ENCODE measurements at places on chromosomes 4 and X.
A peak's percentile ranks its signal among the peaks of the same experiment; 100 is the strongest.

- ATAC-seq: no peak
Observed at GRCh38 chr4:57575426-57575825, 465.2 kb upstream of the IGFBP7 start.

DNA sequence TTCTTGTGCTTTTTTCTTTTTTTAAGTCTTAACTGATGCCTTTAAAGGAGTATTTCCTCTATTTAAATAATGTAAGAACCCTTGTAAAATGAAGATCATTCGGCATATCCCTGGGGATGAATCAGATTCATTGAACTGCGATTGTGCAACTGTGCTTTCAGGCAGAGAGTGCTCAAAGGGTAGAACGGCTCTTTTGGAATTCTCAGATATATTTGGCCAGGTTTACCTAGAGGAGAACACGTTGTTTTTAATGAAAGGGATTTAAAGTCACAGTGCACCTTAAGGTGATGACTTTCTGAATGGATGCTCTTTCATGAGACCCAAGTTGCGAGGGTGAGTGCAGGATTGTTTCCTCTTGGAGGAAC is 51.6 kb upstream of the ELOVL6 start:
- no peak for ATAC-seq

- ATAC-seq: no peak
Observed at GRCh38 chr4:170652571-170652970, 562.8 kb upstream of the AADAT start.

DNA sequence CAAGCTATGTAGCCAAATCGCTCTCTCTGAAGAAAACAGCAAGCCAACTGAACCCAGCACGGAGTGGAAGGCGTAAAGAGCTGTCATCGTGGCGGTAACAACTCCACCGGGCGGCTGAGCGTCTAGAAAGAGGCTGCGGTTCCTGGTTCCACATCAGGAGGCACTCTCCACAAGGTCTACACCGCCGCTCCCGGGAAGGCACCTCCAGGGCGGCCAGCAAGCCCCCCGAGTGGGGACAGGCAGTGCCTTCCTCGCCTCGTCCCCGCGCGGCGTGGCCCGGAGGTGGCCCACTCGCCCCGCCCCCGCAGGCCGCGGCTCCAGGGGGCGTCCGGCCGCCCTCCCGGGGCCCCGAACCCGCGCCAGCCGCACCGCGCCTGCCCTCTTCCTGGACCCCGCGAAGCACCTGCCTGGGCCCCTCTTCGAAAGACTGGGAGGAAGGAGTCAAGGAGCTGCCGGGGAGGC is 755 bp downstream of the KLHL8 start:
- peak; percentile 63 for ATAC-seq

GRCh38 chrX:150752124-150752523 is 58.9 kb downstream of the MTMR1 start:
- ATAC-seq: no peak

GRCh38 chrX:10591363-10592335 is 28.7 kb downstream of the MID1 start:
- no peak for ATAC-seq

GRCh38 chr4:77047037-77047436 is 28.8 kb downstream of the CCNI start:
- ATAC-seq: no peak

GRCh38 chr4:109294468-109295020 is 7.9 kb downstream of the COL25A1 start:
- no peak for ATAC-seq

DNA sequence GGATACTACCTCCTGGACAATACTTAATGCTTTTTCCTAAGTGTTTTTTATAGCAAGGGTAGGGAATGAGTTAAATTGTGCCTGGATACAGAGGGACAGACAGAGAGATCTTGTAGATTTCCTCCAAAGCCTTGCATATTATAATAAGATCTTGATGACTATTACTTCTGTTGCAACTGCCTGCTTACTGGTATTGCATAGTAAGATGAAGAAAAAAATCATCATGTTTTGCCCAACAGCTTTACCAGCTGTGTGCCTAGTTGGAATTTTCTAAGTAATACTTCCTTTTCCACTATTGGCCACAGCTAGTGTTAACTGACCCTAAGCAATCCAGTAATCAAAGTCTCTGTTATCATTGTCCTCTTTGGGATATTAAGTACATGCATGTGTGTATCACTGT is 139.0 kb downstream of the DCK start:
- ATAC-seq: no peak

GRCh38 chrX:154014429-154015380 is 5.0 kb downstream of the IRAK1 start:
- ATAC-seq: no peak

DNA sequence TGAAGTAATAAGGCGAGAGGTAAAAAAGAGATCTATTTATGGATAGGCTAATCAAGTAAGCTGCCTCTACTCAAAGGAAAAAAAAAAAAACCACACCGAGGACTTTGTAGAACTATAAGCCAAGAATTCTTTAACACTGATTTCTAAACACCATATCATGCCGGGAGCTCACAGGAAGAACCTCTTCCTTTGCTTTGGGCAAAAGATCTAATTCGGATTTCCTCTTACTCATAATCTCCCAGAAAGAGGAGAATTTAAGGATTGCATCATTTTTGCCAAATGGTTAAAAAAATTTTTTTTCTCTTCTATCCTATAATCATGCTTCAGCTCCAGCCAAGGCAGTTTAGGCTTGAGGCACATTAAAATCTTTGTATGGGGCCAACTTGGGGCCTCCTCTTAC is 95.5 kb downstream of the ZNF827 start:
- ATAC-seq: no peak

DNA sequence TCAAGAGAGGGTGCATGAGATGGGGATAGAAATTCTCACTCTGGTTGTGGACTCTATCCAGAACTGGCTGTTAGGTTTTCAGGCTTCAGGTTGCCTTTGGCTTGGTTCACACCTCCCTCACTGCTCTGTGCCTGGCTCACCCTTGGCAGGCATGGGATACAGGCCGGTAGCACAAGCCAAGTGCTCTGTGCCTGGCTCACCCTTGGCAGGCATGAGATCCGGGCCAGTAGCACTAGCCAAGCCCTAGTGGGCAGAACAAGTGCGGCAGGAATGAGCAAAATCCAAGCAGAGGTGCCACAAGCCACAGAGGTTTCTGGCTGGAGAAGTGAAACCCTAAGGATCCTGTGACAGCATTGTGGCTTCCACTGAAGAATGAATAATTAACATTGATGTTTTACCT is 1642.3 kb downstream of the C4orf33 start:
- ATAC-seq: no peak

DNA sequence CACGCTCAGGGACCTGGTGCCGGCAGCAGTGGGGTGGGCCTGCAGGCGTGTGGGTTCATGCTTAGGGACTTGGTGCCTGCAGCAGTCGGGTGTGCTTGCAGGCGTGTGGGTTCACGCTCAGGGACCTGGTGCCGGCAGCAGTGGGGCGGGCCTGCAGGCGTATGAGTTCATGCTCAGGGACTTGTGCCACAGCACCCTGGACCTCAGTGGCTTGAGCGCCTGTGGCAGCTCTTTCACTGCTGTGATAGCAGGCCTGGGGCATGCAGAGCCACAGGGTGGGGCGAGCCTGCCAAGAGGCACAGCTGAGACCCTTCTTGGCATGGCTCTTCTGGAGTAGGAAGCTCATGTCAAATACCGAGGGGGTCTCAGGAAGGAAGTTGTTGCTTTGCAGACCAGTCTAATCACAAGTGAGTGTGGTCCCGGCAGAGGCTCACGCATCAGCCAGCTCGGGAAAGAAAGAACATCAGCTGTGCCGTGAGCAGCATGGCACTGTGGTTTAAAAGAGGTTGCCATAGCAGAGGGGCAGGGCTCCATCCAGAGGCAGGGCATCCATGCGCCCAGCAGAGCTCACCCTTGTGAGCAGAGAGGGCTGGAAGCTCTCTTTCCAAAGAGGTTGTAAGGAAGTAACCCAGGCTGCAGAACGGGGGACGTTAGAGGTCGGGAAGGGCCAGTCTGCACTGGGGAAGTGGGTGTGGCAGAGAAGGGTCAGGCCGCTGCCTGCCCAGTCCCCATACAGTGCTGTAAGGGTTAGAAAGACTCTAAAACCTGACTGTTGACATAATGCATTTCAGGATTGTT is 21.1 kb downstream of the PIGG start:
- ATAC-seq: no peak

DNA sequence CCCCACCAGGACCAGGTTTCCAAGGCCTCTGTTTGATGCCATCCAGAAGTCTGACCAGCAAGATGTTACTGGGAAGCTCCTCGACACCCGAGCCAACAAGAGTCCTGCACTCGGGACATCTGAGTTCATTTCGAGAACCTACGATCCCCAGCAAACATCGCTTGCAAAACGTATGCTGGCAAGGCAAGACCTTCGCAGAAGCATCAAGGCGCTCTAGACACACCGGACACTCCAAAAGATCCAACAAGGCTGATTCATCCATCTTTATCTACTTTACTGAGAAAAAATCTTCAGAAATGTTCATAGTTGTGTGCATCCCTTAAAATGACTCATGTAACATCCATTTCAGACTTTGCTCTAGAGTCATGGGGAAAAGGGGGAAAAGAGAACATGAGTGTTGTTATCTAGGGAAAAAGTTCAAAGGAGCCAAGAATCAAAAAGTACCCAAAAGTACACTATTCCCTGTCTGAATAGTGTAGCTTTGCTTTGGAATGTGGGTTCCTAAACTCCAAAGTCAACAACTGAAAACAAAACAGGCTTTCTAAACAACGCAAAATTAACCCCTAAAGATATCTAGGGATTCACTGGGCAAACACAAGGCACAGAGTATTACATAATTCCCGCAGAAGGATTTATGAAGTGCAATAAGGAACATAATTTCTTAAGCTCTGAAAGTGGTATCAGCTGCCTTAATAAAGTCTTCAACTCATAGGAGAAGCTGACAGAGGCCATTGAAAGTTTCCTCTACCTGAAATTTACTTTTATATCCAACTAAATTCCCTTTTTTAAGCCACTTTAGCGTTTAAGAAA is 1.6 kb downstream of the SH3RF1 start:
- no peak for ATAC-seq

DNA sequence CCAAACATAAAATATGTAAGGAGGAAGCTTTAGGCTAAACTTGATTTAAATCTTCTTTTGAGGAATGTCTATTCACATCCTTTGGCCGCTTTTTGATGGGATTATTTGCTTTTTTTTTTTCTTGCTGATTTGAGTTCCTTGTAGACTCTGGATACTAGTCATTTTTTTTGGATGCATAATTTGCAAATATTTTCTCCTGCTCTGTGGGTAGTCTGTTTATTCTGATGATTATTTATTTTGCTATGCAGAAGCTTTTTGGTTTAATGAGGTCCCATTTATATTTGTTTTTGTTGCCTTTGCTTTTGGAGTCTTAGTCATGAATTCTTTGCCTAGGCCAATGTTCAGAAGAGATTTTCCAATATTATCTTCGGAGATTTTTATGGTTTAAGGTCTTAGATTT is 144.9 kb downstream of the MAGEC2 start:
- no peak for ATAC-seq

DNA sequence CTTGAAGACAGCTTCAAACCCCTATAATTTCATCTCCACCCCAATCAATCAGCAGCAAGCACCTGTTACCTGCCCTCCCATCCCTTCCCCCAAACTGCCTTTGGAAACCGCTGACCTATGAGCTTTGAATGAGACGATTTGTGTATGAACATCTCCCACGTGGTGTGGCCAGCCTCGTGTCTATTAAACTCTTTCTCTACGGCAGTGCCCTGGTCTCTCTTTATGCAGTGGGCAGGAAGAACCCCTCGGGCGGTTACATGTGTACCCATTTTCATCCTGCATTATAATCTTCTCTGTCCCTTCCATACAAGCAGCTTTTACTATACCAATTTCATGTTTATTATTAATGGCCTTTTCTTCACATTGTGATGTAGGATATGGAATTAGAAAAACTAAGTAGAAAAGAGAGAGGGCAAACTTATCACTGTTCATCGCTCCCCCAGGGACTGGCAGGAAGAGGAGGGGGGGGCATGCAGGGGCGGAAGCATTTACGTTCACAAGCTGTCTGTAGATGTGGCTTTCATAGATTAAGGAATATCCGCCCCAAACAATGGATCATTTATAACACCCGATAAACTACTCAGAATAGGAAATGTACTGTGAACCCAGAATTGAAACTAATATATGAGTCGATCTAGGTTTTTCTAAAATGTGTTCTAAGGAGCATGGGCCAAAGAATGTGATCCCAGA is 95.5 kb upstream of the ZNF518B start:
- no peak for ATAC-seq

- peak; percentile 66 for ATAC-seq
Observed at GRCh38 chrX:153818571-153819383, 11.6 kb downstream of the PDZD4 start.

- no peak for ATAC-seq
Observed at GRCh38 chr4:52863324-52863723, 1.2 kb downstream of the RASL11B start.

DNA sequence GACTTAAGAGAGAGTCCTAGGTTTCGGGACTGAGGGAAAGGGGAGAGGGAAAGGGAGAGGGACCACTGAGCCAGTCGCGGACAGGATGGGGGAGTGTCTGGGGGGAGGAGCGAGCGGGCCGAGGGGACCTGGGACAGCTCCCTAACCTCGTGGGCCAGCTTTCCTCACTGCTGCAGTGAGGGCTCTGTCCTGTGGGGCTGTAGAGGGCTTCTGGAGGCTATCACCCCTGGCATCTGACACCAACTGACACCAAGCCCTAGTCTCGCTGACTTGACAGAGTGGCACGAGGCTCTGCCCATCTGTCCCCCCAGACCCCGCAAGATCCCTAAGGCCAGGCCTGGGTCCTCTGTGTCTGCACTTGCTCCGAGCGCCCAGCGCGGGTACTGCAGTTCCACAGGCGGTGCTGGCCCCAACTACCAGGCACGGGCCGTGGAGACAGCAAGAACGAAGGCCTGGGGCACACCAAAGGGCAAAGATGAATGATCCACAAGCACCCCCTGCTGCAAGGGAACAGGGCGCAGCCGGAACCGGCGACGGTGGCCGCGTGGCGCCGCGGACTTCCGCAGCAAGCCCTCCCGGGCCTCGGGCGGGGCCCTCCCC is 465 bp downstream of the HAUS7 start:
- ATAC-seq: peak; percentile 68

DNA sequence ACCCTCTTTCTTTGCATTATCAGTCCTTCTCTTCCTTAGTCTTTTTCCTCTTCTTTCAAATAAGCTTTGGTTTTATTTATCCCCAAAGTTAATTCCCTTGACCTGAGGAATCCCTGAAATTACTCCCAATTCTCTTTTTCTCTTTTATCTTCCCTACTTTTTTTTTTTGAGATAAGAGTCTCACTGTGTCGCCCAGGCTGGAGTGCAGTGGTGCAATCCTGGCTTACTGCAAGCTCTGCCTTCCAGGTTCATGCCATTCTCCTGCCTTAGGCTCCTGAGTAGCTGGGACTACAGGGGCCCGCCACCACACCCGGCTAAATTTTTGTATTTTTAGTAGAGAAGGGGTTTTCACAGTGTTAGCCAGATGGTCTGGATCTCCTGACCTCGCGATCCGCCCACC is 17.8 kb downstream of the CAMK2D start:
- no peak for ATAC-seq

- no peak for ATAC-seq
Observed at GRCh38 chr4:10092481-10093270, 23.9 kb downstream of the WDR1 start.

- ATAC-seq: no peak
Observed at GRCh38 chrX:77412631-77413030, 34.6 kb upstream of the FGF16 start.

- no peak for ATAC-seq
Observed at GRCh38 chr4:155403886-155404285, 27.1 kb upstream of the MAP9 start.

All from stimulated activated memory B cell treated with anti-CD40 and anti-IgM and Interleukin-4, amounts not matched to agents 10 μg/mL and 1 μg/mL and 100 μg/mL, for 72 hours (primary cell).